ENCODE measurements at places on chromosomes 5 and 9.

DNA sequence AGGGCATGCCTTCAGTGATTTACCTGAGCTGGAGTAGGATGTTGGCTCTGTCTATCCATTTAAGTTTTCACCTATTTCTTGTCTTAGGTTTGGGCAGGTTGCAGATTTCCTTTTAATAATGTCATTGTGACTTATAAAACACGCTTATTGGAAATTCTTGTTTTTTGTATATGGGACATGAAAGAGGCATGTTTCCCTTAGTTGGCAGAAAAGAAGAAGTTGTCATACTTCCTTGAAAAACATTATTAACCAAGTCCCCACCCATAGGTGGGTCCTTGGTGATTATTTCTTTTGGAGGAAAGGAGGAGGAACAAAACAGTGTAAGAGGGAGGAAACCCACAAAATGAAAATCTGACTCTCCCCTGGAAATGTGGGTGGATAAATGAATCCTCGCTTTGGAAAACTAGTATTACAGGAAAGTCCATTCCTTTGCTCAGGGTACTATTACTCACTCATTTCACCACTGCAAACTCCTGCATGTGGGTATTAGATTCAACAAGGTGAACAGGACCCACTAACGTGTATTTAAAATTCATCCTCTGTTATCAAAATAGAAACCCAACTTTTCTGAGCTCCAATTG is 9.3 kb downstream of the CER1 start:
- DNase-seq, result no peak

DNA sequence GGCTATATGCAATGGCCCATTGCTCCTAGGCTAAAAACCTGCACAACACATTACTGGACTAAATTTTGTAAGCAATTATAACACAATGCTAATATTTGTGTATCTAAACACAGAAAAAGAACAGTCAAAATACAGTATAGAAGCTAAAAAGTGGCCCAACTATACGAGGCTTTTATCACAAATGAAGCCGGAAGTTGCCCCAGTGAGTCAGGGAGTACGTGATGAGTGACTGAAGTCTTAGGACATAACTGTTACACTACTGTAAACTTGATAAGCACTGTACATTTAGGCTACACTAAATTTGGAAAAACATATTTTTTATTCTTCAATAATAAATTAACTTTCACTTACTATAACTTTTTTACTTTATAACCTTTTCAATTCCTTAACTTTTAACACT is 105.2 kb upstream of the PRR16 start:
- DNase-seq, result no peak

DNA sequence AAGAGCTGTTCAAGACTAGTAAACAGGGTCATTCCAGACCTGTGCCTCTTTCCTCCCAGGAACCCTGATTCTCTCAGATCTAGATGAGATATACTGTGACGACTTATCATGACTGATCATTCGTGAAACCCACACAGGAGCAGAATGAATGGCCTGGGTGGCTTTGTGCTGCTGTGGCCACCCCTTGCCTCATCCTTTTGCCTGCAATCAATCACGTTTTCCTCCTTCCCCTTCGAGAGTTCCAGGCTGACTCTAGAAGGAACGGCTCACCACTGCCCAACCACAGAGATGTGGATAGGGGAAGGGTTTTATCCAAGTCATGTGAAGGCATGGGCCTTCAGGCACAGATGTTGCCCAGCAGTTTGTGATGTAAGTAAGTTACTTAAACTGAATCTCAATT is 5.8 kb downstream of the ANXA6 start:
- peak; percentile 72 for DNase-seq

GRCh38 chr9:98954244-98954610 is 10.5 kb downstream of the COL15A1 start:
- no peak for DNase-seq

DNA sequence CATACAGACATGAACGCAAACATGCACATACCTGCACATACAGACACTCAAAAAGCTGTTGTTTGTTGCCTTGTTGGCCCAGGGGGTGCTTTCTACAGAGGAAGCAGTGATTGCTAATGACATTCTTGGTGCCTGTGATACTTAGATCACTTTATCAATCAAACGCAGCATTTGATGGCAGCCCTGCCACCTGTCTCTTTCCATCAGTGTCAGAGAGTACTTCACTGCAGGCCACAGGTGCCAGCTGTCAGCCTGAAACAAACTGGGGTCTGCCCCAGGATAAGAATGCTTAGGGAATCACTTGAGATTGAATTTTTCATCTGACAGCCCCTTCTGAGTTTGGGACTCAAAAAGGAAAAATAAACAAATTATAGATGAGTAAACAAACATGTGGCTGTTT is 388.9 kb upstream of the SGCD start:
- DNase-seq, result no peak

- no peak for DNase-seq
Observed at GRCh38 chr5:16806711-16807546, 129.2 kb downstream of the MYO10 start.

DNA sequence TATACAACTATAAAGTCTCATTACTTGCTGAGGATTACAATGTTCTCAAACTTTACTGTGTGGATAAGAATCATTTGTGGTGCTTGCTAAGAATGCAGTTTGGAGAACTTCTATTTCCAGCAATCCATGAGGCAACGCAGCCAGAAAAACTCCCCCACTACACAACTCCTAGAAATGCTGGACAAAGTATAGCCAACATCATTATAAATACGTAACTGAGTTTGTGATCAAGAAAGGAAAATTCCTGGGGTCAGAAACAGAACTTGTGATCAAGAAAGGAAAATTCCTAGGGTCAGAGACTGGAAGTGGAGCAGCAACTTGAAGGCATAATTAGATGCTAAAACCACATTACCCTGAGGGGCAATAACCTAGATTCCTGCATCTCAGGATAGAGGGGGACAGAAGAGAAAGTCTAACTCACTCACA is 81.1 kb downstream of the MAT2B start:
- DNase-seq, result peak; percentile 13

GRCh38 chr5:113330533-113331208 is 104.1 kb downstream of the TSSK1B start:
- DNase-seq, result peak; percentile 22

DNA sequence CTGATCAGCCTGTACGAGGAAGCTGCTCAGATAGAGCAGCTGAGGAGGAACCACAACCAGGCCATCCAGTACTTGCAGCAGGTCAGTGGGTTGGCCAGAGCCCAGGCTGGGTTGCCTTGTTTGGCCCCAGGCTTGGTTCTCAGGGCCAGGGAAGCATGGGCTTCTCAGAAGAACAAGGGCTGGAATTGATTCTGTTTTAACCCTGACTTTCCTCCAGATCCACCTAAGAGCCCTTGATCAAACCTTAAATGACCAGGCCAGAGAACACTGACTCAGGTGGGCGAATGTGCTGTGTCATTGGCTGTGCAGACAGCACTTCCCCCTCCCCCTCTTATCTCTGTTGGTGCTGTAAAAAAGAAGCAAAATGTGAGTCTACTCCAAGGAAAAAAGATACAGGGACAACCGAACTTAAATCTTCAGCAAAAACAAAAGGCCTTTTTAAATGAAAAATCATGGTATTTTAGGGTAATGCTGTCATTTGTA is 28.1 kb downstream of the TTC23L start:
- no peak for DNase-seq

- peak; percentile 26 for DNase-seq
Observed at GRCh38 chr9:37859043-37859442, 44.9 kb downstream of the SLC25A51 start.

DNA sequence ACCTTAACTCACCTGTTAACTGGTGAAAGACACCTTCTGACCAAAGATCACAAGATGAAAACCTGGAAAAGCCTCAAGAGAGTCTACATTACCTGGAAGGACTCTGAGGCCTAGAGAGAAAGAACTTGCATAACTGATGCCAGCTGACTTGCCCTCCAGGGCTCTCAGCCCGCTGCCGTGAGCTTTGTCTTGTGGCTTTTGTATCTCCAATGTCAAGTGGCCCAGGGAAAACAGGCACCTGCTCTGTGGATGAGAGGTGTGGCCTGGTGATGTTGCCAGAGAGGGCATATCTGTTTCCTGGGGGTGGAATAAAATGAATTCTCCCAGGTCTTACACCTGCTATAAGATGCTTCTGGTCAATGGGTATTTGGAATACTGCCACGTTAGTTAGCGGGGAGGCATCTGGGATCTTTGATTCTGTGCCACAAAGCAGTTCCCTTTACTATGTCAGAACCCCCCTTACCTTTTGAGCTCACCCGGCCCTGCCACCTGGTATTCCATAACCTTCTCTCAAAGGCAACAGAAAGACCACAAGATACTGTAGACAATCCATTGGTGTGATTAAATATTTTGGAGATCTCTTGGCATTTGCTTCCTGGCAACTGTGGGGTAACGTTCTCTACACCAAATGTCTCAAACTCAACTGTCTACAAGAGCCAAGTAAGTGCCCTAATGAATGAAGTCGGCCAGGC is 54.9 kb upstream of the N4BP3 start:
- no peak for DNase-seq

- DNase-seq, result no peak
Observed at GRCh38 chr9:16925426-16925825, 55.0 kb upstream of the BNC2 start.

GRCh38 chr9:38619556-38620447 is 594 bp downstream of the ANKRD18A start:
- no peak for DNase-seq

- DNase-seq, result no peak
Observed at GRCh38 chr9:123268199-123268464, 254 bp downstream of the STRBP start.

DNA sequence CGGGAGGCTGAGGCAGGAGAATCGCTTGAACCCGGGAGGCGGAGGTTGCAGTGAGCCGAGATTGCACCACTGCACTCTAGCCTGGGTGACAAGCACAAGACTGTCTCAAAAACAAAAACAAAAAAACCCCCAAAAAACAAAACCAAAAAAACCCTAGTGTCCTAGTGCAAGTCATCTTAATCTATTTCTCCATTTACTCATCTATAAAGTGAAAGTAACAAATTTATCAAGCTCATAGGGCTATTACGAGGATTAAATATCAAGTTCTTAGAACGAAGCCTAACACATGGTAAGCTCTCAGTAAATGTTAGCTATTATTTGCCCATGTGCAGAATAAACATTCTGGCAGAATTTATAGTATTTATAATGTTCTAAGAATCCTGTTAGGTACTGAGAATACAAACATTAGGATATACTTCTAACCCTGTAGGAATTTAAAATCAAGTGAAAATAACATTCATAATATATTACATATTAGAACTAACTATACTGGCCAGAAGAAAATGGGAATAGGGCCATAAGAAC is 45.0 kb downstream of the GOLPH3 start:
- DNase-seq, result no peak

DNA sequence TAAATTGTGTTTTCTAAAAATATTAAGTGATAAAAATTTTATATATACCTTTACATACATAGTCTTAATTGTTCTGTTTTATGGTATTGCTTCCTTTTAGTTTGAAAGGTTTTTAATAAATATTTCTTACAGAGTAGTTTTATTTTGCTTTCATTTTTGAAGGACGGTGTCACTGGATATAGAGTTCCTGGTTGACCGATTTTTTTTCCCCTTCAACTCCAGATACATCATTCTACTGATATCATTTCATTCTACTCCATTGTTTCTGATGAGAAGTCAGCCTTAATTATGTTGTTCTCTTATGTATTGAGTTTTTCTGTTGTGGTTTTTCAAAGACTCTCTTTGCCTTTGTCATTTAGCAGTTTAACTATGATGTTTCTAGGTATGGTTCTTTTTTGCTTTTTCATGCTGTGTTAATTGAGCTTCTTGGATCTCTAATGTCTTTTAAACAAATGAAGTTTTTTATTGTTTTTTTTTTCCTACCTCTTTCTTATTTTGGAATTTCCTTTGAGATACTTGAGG is 30.4 kb downstream of the MTREX start:
- no peak for DNase-seq

DNA sequence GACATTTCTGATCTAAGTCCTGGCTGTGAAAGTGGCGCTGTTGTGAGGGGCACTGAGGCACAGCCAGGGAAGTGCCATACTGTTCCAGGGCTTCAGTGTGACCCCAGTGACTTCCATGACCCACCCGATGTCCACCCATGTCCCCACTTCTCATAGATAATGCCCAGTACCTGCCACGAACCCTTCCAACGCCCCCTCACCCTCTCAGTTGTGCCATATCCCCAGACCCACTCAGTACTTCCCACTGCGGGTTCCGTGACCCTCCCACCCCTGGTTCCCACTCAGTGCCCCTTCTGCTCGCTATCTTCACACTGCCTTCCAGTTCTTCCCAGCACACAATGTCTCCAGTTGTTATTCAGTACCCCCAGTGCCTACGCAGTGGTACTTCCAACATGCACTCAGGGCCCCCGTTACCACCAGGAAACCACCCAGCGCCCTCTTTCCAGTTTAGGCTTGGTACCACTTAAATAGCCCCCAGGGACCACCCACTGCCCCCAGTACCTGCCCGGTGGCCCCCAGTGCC is 30.7 kb upstream of the PSD2 start:
- DNase-seq, result no peak

GRCh38 chr9:91214086-91214485 is 147.6 kb downstream of the AUH start:
- DNase-seq, result peak; percentile 22

DNA sequence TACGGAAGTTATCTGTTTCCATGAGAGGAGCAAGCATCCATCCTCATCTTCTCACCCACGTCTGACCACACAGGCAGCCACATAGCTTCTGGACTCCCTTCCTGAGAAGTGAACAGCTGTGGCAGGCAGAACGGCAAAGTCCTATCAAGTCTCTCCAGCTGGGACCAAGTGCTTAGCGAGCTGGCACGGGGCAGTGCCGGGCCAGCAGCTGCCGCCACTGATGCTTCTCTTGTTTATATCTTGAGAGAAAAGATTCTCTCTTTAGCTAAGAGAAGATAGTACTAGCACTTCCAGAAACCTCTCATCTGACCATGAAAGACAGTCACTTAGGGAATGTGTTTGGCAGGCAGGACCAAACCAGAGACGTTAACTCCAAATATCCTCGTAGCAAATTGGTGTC is 37.2 kb downstream of the PLAC8L1 start:
- DNase-seq, result no peak

DNA sequence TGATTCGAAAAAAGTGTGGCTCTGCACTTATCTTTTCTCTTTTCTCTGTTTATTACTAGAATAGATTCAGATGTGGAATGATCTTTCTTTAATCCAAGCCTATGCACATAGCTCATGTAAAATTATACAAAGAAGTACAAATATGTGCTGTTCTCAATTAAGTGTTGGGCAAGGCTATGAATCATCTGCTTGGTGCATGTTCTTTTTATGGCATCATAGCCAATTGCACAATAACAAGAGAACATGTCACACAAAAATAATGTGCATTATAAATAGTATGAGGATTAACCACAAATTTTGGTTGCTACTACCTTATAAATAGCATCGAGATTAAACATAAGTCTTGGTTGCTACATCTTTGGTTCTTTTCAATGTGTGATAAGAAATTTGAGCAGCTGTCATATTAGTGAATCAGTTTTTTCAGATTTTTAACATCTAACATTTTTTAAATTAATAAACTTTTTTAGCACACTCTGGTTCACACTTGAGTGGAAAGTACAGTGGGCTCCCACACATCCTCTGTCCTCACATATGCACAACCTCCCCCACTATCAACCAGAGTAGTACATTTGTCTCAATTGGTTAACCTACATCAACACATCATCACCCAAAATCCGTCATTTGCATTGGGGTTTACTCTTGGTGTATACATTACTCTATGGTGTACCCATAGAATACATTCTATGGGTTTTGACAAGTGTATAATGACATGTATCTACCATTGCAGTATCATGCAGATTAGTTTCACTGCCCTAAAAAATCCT is 6.8 kb upstream of the RECK start:
- DNase-seq, result peak; percentile 54

GRCh38 chr9:20280330-20280729 is 342.0 kb downstream of the MLLT3 start:
- DNase-seq, result no peak

Measured in GM03348 (cell line).